ENCODE measurements at places on chromosomes 2 and 18.

GRCh38 chr2:10297959-10298531 is 4.7 kb upstream of the HPCAL1 start:
- no peak for DNase-seq

GRCh38 chr2:84283506-84283905 is 175.6 kb downstream of the SUCLG1 start:
- no peak for DNase-seq

GRCh38 chr18:35215026-35215425 is 25.8 kb upstream of the ZNF397 start:
- no peak for DNase-seq

GRCh38 chr2:11344956-11345677 is 681 bp upstream of the ROCK2 start:
- DNase-seq, result peak; percentile 50

- no peak for DNase-seq
Observed at GRCh38 chr2:64606479-64607363, 47.0 kb downstream of the SERTAD2 start.

DNA sequence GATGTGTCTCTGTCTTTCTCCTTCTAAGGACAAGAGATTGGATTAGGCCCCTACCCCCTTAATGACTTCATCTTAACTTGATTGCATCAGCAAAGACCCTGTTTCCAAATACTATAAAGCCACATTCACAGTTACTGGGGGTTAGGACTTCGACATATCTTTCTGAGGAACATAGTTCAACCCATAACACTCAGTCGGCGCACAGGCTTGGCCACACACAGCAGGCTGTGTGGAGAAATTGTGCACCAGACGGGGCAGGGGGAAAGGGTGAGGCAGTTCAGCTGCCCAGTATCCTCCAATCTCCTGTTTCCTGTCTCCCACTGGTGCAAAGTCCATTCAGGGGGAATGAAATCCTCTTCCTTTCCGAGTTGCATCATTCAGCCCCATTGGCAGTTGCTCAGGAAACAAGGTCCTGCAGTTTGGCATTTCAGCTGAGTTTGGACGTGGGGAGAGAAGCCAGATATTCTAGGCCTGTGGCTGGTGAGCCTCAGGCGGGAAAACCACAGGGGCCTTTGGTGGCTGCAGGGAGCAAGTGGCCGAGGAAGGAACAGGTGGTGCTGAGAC is 9.4 kb upstream of the RAPGEF4 start:
- DNase-seq, result no peak

- DNase-seq, result no peak
Observed at GRCh38 chr2:55922291-55922907, 1.2 kb downstream of the EFEMP1 start.

Data from midbrain (tissue), 1 donor.